ENCODE measurements at places on chromosomes 1 and 21.

DNA sequence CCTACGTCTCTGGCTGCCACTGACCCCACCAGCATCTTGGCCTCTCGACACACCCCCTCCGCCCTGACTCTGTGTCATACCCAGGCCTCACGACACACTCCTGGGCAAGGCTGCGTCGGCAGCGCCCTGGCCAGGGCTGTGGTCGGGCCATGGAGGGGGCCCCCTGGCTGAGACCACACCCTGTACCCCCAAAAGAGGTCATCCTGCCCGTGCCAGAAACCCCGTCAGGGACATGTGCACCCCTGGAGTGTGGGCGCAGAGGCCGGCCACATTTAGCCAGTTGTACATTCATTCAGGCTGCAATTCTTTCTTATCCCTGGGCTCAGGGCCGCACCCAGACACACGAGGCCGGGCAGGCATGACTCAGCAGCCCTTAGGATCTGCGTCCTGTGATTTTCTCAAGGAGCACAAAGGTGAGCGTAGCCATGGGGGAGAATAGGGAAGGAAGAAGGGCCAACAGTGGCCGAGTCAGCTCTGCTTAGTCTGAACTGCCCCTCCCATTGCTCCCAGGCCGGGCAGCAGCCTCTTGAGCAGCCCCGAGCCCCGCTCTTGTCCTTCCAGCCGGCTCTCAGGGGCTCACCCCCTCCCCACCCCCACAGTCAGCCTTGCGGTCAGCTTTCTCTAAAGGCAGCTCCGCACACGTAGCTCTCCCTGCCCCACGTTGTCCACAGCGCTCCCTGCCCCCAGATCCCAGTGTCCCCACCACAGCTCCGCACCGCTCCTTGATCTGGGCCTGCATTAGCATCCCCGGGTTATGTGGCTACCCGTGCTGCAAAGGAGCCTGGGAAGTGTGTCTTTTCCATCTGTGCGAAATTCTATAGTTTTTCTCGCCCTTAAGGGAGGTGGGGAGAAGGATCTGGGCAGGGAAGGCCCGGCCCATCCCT lies 7.9 kb downstream of the CSTB start:
- peak; percentile 74 for DNase-seq

GRCh38 chr1:48683839-48684238 lies 92.9 kb downstream of the BEND5 start:
- DNase-seq: no peak

GRCh38 chr1:119893238-119893791 lies 3.0 kb downstream of the ADAM30 start:
- DNase-seq: no peak

DNA sequence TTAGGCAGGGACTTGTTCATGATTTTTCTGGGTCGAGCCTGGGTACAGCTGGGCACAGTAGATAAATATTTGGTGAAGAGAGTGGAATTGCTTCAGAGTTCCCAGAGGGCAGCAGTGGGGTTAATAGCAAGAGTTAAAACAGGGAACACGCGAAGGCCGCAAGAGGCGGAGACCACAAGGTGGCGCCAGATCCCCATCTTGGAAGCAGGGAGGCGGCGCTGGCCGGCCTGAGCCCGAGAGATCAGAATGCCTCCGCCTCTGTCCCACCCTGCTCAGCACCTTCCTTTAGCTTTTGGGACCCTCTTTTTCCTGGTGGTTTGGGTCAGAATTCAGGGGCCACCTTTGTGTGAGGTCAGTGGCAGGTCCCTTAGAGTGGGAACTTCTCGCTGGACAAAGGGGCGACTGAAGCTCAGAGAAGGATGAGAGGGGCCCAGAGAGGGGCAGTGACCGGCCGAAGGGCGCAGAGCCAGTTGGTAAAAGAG lies 6.5 kb upstream of the PADI2 start:
- peak; percentile 88 for DNase-seq

DNA sequence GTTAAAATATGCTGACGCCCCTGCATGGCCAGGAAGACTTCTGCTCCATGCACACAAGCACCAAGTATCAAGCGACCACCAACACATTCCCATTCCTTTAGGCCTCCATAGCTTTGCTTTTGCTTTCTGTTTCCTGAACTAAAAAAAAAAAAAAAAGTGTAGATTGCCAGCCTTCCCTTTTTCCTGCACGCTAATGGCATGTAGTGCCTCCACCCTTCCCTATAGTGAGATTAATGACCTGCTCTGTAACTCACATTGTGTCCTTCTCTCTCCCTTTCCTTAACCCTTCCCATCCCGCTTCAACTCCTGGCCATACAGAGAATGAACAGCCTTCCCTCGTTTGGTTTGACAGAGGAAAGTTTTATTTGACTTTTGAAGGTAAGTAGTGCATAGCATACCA lies 57.1 kb upstream of the DYNLT5 start:
- DNase-seq: no peak

- no peak for DNase-seq
These were observed 91.6 kb downstream of the CD247 start for GRCh38 chr1:167426716-167427115.

DNA sequence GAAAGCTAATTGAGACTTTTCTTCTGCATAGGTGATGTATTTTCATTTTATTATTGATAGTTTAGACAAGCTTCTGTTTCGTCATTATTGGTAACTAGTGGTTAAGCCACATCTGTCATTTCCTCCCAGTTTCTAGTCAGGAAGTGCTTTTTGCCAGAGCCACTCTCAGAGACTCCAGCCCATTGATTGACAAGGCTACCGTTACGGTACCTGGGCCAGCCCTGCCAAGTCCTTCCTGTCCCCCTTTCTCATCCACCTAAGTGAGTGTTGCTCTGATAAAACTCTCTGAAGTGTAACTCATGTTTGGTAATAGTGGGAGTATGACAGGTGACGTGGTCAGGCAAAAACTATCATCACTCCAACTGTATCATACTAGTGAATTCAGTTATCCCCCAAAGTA lies 29.6 kb upstream of the AGL start:
- DNase-seq: no peak

DNA sequence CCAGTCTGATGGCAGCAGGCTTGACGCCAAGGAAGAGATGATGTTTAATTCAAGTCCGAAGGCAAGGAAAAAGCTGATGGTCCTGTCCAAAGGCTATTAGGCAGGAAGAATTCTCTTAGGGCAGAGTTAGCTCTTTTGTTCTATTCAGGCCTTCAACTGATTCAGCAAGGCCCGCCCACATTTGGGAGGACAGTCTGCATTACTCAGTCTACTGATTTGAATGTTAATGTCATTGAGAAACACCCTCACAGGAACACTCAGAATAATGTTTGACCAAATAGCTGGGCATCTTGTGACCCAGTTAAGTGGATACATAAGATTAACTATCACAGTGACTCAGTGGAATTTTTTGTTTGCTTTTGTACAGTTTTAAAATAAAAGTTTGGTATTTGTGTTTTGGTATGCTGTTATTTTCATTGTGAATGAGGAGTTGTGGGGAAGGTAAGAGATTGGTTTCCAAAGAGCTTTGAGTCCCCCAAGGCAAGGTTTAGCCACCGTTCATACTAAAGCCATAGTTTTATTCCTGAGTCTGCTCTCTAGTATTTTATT lies 1.7 kb upstream of the ZNF691 start:
- no peak for DNase-seq

- DNase-seq: no peak
These were observed 19.0 kb downstream of the BTG2 start for GRCh38 chr1:203324105-203325025.

- DNase-seq: peak; percentile 76
These were observed 7.2 kb upstream of the TACSTD2 start for GRCh38 chr1:58584082-58584895.

GRCh38 chr1:205486258-205486657 lies 18.2 kb upstream of the CDK18 start:
- DNase-seq: no peak

- DNase-seq: no peak
These were observed 59.5 kb upstream of the LAPTM5 start for GRCh38 chr1:30817077-30817438.

- no peak for DNase-seq
These were observed 7.7 kb upstream of the HLCS start for GRCh38 chr21:36973986-36974850.

DNA sequence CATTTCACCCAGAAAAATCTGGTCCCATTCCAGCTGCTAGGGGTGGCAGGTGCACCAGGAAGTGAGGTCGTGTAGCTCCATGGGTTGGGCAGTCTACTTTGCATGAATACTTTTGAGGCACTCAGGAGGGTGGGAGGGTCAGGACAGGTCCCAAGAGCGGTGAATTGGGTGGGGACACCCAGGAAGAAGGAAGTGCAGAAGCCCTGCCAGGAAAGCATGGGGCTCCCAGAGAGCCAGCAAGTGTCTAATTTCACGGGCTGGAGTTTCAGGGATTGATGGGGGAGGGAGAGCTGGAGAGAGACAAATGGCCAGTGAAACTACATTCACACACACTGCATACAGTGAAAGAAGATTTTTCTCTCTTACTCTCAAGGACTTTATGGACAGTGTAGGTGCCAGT lies 137.8 kb downstream of the GALNT2 start:
- DNase-seq: peak; percentile 88

DNA sequence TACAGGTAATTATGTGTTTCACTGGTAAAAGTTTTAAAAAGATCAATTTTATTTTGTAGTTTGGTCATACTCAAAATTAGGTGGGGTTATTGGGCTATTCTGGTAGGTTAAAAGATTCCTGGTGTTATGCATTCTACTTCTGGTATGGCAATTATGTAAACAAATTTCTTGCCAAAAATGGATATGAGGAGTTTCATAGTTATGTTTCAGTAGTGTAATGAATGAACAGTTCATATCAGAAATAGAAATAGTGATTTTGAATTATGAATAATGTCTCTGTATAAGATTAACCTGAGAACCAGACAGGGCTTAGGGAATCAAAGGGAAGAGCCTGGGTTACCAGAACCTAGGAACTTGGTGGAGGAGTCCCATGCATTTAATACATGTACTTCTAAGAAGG lies 15.9 kb downstream of the ATF6 start:
- no peak for DNase-seq

- DNase-seq: no peak
These were observed 6.8 kb upstream of the UTP25 start for GRCh38 chr1:209820986-209821385.

- peak; percentile 26 for DNase-seq
These were observed 9.8 kb upstream of the KDM4A start for GRCh38 chr1:43639976-43640794.

GRCh38 chr1:150875197-150876118 lies 941 bp downstream of the ARNT start:
- DNase-seq: peak; percentile 14

- DNase-seq: no peak
These were observed 26.3 kb downstream of the SLC37A1 start for GRCh38 chr21:42539931-42540343.

DNA sequence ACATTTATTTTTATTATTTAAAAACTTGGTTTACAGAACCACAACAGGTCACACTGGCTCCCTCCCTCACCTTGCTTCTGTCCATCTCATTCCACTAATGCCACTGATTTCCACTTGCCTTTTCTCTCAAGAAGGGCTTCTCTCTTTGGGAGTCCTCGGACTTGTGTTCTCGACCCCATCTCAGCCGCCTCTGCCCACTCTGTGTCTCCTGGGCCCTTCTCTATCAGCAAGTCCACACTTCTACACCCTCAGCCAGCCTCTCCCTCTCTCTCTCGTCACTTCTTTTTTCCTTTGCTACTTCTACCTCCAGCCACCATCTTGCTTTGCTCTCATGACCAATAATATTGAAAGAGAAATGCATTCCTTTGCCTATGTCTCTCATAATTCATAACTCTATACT lies 129.4 kb downstream of the HMGB4 start:
- DNase-seq: no peak

GRCh38 chr1:162224267-162224666 lies 152.4 kb downstream of the SPATA46 start:
- no peak for DNase-seq

GRCh38 chr1:2049225-2049717 lies 940 bp upstream of the PRKCZ start:
- DNase-seq: peak; percentile 69

- DNase-seq: no peak
These were observed 28.3 kb downstream of the DDR2 start for GRCh38 chr1:162660574-162660973.

DNA sequence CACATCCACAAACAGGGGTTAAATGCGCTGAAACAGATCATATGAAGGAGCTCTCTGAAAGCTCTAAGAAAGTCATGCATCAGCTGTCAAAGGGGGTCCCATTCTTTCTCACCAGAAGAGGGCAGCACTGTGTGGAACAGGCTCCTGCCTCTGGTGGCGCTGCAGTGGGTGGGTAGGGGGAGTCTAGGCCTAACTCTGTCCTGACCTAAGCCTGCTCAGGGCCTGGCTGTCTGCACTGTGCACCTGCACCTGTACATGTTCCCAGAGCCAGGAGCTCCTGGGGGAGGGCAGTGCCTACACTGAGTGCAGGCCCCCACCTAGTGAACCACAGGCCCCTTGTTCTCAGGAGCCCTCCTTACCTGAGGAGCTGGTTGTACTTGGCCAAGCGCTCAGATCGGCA lies 16.0 kb downstream of the ENO1 start:
- peak; percentile 31 for DNase-seq

DNA sequence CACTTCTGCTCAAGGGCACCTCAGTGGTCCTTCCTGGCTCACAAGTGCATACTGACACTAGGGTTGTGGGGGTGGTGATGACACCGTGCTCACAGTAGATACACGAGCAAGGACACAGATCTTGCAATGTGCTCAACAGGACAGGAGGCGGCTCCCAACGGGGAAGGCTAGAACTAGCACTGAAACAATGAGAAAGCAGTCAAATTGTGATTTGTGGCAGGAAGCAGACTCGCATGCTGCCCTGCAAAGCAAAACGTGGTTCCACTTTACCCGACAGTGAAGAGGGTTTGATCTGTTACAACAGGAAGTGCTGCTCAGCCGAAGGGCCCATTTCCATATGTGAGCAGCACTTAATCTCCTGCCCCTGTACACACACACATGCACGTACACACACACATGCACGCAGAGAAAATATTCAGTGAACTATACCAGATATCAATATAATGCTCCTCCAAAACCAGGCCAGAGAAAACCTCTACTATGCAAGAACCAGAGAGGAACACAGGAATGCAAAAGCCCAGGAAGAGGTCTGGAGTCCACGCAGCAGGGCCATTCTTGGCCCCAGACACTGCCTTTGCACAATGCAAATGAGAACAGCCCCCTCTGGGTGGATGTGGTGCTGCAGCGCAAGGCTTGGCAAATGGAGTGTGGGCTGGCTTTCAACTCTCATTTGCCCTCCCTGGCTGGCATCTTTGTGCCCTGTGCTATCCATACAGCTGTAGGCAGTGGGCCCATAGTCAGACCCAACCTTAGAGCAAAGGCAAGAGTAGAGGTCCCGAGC lies 47.1 kb downstream of the KANK4 start:
- no peak for DNase-seq

GRCh38 chr1:150966011-150966410 lies 8.6 kb downstream of the CERS2 start:
- DNase-seq: no peak

- DNase-seq: no peak
These were observed 30.2 kb upstream of the VPS26C start for GRCh38 chr21:37297364-37297763.

DNA sequence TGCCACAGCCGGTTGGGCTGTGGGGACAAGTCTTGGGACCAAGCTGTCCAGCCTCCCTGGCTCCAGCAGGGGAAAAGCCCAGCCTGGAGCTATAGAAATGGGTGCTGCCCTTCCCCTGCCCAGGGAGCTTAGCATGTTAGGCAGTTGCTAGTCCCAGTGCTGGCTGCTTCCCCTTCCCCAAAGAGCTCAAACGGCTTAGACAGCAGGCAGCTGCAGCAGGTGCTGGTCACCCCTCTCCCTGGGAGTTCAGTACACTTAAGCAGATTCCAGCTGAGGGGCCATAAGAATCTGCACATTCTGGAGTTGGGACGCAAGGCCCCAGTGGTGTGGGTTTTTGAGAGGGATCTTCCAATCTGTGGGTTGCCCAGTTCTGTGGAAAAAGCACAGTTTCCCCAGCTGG lies 11.1 kb upstream of the REG4 start:
- DNase-seq: no peak

- DNase-seq: no peak
These were observed 11.9 kb downstream of the ATP13A2 start for GRCh38 chr1:16999863-17000262.

All from Calu3 (cell line).